ENCODE measurements at places on chromosomes 12 and 14.

DNA sequence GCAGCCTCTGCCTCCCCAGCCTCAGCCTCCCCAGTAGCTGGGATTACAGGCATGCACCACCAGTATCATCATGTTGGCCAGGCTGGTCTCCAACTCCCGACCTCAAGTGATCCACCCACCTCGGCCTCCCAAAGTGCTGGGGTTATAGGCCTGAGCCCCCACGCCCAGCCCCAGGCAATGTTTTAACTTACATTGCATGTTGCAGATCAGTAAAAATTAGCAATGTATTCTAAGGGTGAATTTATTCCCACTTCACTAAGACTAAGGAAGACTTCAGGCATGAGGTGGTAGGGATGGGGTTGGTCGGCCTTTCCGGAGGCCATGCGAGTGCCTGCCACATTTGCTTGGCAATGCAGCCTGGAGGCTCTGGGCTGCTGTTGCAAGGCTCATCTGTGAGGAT is 66.8 kb upstream of the JDP2 start:
- DNase-seq, result no peak

GRCh38 chr12:31950088-31950487 is 9.1 kb upstream of the RESF1 start:
- no peak for DNase-seq

- no peak for DNase-seq
Observed at GRCh38 chr14:21256539-21257393, 12.5 kb downstream of the HNRNPC start.

GRCh38 chr12:64389154-64389553 is 1.4 kb downstream of the C12orf56 start:
- no peak for DNase-seq

- no peak for DNase-seq
Observed at GRCh38 chr12:114995891-114996290, 311.9 kb upstream of the TBX3 start.

DNA sequence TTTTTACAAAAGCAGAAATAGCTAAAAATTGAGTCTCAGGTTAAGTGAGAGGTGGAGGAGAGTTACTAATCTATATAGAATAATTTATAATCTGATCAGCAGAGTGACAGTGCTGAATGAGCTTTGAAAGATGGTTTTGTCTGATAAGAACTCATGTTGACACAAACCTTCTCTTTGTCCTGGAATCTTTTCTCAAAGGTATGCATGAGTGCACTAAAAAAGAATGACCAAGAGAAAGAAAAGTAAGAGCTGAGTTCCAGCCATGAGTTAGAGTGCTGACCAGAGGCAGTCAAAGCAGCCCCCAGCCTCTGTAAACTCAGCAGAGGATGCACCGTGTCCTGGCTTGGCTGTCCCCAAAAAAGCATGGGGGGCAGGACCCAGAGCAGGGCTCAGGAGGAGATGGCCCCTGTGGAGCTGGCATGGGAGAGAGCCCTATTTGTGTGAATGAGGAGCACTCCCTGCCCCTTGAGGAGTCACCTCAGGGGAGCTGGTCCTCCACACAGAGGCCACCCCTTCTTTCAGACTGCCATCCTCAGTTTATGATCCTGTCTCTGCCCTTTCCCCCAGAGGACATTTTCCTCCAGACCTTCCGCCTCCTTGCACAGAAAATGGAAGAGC is 129.8 kb downstream of the SEC23A start:
- DNase-seq, result no peak

- no peak for DNase-seq
Observed at GRCh38 chr12:74910831-74911230, 298.8 kb downstream of the KCNC2 start.

- DNase-seq, result no peak
Observed at GRCh38 chr12:124454735-124455134, 112.7 kb downstream of the NCOR2 start.

GRCh38 chr12:96051756-96052485 is 16.5 kb upstream of the LTA4H start:
- no peak for DNase-seq

- DNase-seq, result no peak
Observed at GRCh38 chr14:57261604-57262003, 7.1 kb downstream of the EXOC5 start.

- DNase-seq, result no peak
Observed at GRCh38 chr14:64518229-64518628, 13.7 kb downstream of the ZBTB1 start.

DNA sequence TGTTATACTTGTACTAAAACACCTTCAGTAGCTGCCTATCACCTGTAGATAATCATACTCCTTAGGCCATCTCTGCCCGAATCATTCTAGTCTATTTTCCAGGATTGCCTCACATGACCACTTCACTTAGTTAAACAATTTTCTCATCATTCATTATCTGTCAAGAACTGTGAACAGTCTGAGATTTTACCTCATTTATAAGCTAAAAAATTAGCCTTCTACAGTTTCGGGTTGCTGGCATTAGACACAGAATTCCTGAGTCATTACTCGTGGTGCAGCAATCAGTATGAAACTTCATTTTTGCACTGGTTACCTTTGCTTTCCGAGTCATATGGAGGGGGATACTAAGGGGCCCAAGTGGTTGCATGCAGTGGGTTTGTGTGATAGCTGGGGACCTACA is 57.6 kb upstream of the OTOGL start:
- DNase-seq, result no peak

DNA sequence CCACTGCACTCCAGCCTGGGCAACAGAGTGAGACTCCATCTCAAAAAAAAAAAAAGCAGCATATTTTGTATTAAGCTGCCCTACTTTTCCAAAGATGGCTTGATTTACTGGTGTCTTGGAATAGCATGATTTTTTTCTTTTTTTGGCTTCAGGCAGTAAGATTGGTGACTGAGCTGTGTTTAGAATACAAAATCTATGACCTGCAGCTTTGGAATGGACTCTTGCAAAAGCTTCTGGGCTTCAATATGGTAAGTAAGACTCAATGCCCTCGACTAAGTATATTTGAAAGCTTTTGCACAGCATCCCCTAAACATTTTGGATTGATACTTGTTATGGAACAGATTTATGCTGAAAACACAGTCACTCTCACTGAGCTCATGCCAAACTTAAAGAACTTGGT is 87.8 kb downstream of the KNTC1 start:
- no peak for DNase-seq

GRCh38 chr12:128600886-128601285 is 222.9 kb downstream of the SLC15A4 start:
- DNase-seq, result no peak

DNA sequence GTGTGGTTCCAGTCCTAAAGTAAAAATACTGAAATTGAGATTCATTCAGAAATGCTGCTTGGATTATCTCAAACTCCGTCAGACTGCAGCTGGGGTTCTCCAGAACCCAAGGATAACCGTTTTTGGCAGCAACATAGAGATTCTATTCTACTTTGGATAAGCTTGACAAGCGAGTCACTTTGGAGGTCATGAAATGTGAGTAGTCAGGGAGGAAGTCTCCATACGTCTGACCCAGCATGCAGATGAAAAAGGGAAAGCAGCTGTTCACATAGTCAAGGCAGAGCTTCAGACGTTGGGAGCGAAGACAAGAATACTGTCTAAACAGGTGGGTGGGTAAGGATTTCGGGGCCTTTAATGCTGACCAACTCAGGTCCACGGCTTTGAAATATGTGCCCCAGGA is 14.9 kb upstream of the HSP90B1 start:
- no peak for DNase-seq

DNA sequence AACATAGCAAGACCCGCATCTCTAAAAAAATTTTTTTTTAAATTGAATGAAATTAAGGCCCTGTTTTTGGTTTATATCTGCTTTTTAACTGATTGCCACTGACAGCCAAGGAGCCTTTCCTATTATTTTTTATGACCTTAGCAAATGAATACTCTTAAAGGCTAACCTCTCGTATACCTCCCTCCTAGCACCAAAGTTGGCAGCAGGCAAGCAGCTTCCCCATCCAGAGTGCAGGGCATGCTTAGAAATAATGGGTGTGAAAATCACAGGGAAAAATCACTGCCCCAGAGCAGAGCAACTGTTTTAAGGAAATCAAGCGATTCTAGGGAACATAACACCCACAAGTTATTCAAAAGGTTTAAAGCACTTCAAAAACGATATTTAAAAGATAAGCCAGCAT is 20.7 kb downstream of the HAL start:
- no peak for DNase-seq

GRCh38 chr14:56498112-56498511 is 81.5 kb upstream of the TMEM260 start:
- no peak for DNase-seq

- no peak for DNase-seq
Observed at GRCh38 chr14:63964113-63964512, 111.3 kb downstream of the SYNE2 start.

DNA sequence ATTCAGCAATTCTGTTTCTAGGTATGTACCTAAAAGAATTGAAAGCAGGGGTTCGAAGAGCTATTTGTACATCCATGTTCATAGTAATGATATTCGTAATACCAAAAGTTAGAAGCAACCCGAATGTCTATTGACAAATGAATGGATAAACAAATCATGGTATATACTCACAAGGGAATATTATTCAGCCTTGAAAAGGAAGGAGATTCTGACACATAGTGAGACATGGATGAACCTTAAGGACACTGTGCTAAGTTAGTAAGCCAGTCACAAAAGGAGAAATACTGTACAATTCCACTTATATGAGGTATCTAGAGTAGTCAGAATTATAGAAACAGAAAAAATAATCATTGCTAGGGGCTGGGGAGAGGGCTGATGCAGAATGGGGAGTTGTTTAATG is 4.4 kb upstream of the FBXL14 start:
- DNase-seq, result no peak

- no peak for DNase-seq
Observed at GRCh38 chr14:56219666-56220413, 101.6 kb downstream of the PELI2 start.

- no peak for DNase-seq
Observed at GRCh38 chr14:96920023-96920422, 122.8 kb downstream of the VRK1 start.

DNA sequence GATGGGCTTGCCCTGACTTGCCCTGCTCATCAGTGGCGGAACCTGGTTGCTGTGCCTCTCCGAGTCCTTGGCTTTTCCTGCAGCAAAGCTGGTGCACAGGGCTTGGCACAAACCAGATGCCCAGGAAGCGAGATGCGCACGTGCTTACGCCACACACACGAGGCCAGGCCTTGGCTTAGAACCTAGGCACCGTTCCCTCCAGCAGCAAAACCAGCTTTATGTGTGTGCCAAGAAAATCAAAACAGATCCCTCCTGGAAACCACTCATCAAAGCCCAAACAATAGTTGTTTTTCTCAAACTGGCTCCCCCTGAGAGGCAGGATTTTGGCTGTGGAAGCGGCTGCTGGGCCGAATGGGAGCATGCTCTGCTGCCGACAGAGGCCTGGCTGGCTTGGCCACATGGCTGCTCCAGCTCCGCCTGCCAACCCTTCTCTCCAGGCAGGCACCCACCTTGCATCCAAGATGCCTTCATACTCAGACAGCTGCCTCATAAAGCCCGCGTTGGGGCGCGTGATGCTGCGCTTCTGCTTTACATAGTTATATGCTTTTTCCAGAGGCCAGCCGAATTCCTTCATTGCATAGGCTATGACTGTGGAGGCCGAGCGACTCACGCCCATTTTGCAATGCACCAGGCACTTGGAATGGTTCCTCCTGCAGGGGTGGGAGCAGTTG is 58.7 kb downstream of the SSH1 start:
- DNase-seq, result no peak

DNA sequence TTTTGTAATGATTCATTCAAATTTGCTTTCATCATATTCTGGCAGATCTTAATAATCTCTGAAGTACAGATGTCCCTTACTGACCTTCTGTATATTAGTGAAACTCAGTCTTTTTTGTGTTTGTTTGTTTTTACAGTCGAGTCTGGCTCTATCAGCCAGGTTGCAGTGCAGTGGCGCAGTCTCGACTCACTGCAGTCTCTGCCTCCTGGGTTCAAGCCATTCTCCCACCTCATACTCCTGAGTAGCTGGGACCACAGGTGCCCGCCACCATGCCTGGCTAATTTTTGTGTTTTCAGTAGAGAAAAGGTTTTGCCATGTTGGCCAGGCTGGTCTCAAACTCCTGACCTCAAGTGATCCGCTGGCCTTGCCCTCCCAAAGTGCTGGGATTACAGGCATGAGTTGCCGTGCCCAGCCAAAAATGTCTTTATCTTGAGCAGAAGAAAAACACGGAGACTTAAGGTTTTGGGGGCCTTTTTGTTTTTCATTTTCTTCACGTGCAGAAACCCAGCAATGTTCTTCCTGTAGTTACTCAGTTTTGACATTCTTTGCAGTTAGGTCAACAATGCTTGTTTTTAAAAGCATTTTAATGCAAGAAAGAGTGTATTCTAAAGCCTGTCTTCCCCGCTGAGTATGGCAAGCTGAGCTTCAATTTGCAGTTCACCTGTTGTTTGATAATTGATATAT is 79.5 kb downstream of the FAR2 start:
- DNase-seq, result no peak

- no peak for DNase-seq
Observed at GRCh38 chr14:34937442-34937841, 45.4 kb upstream of the SRP54 start.

DNA sequence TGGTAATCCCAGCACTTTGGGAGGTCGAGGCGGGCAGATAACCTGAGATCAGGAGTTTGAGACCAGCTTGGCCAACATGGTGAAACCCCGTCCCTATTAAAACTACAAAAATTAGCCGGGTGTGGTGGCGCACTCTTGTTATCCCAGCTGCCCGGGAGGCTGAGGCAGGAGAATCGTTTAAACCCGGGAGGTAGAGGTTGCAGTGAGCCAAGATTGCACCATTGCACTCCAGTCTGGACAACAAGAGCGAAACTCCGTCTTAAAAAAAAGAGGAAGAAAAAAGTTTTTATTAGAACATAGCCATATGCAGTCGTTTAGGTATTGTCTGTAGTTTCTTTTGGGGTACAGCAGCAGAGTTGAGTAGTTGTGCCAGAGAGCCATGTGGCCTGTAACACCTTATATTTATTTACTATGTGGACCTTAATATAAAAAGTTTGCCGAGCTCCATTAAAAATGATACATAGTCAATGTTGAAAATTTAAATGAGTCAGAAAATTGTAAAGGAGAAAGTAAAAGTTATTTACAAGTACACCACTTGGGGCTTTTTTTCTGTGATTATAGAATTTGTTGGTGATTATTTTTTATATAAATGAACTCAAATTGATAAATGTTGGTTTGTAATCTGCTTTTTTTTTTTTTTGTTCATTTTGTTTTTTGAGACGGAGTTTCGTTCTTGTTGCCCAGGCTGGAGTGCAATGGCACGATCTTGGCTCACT is 2.2 kb downstream of the ADIPOR2 start:
- DNase-seq, result no peak
